IMR-90 (cell line): ENCODE measurements at places on chromosomes 3 and 15. TPM values are rescaled to one million over a fixed set of nuclear protein-coding genes. Genes with fewer than 3 reads are reported as not detected.

Gene KCNMB2
- not detected in 2 replicates for polyA plus RNA-seq

Gene NPAP1
- not detected in 2 replicates for polyA plus RNA-seq

DNA sequence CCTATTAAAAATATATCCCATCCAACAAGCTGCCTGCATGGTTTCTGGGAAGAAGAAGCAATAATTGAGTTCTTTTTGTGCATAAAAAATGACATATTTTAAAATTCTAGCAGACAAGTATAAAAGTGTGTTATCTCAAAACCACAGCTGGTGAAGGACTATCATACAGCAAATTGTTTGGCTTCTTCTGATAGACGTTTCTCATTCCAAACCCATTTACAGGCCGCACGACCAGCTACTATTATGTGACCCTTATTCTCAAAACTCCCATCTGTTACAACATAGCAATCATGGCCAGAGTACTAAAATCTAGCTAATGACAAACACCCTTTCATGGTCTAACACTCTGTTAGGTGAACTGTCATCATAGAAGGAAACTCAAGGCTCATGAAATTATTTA lies 21.7 kb downstream of the ETFA start:
- peaks cover 18% of the 10 kb centered on the region for H3K36me3 ChIP-seq
- no peaks in the 10 kb centered on the region for H3K27me3 ChIP-seq
- no peak for DNase-seq
- no peak overlapping the region for H3K27ac ChIP-seq
- no peak overlapping the region for H3K4me3 ChIP-seq

DNA sequence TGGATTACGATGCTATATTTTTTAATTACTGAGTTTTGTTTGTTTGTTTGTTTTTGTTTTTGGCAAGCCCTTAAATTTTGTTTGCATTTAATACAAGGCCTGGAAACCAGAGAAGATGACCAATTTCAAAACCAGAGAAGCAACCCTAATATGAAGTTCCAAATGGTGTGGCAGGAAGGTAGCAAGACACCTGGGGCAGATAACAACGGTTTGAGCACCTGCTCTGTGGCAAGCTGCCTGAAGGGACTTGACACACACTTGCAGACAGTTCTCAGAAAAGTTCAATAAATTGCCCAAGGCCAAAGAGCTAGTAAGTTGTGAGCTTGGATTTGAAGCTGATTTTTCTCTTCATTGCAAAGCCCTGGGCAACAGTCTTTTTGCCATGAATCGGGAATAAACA lies 151.2 kb upstream of the UBE2E1 start:
- H3K27me3 ChIP-seq: peaks cover 1% of the 10 kb centered on the region; the same call in 1 of the 2 replicates
- no peak for DNase-seq
- H3K4me1 ChIP-seq: peaks cover 9% of the 10 kb centered on the region
- H3K27ac ChIP-seq: no peak overlapping the region
- no peaks in the 10 kb centered on the region for H3K36me3 ChIP-seq
- H3K4me3 ChIP-seq: no peak overlapping the region

DNA sequence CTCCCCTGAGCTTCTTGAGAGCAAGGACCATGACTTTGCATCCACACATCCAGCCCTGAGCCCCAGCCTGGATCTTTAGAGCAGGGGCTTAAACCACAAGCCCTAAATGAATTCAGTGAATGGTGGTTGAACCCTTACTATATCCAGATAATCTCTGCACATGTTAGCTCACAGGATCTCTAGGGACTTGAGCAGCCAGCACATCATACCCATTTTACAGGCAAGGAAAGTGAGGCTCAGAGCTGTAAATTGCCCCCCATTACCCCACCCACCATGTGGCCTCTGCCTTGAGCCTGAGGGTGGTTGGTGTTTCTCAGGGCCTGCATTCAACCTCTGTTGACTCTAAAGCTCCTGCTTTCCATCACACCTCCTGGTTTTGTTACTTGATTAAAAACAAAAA lies 27.6 kb downstream of the EAF1 start:
- no peak for DNase-seq
- H3K27me3 ChIP-seq: no peaks in the 10 kb centered on the region; the same call in 1 of the 2 replicates
- no peaks in the 10 kb centered on the region for H3K4me1 ChIP-seq
- H3K27ac ChIP-seq: no peak overlapping the region
- H3K4me3 ChIP-seq: no peak overlapping the region
- no peaks in the 10 kb centered on the region for H3K36me3 ChIP-seq

DNA sequence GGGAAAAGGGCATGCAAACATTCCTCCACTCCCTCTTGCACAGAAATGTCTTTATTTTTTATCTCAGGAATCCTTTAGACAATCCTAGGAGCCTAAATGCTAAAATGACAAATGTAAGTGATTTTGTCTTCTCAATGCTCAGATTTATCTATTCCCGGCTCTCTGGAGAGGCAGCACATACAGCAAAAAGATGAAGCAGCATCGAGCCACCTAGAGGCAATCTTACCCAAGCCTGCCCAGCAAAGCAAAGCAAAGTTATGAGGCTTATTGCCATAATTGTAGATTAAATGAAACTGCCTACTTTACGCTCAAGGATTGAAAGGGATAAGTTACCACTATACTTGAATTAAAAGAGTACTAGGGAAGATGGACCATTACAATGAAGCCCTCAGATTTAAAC lies 750.4 kb upstream of the NR2F2 start:
- H3K4me1 ChIP-seq: no peaks in the 10 kb centered on the region
- no peaks in the 10 kb centered on the region for H3K27me3 ChIP-seq
- H3K4me3 ChIP-seq: no peak overlapping the region
- DNase-seq: no peak
- no peak overlapping the region for H3K27ac ChIP-seq
- H3K36me3 ChIP-seq: no peaks in the 10 kb centered on the region

GRCh38 chr3:43268636-43269035 lies 17.7 kb upstream of the SNRK start:
- H3K4me3 ChIP-seq: no peak overlapping the region
- no peaks in the 10 kb centered on the region for H3K4me1 ChIP-seq
- no peak for DNase-seq
- peaks cover 17% of the 10 kb centered on the region for H3K27me3 ChIP-seq
- no peak overlapping the region for H3K27ac ChIP-seq
- H3K36me3 ChIP-seq: no peaks in the 10 kb centered on the region

Gene XRN1
- 6.0 and 6.8 TPM in 2 replicates for polyA plus RNA-seq

Gene ADAMTS17
- polyA plus RNA-seq: 0.03 and 0.09 TPM in 2 replicates

GRCh38 chr3:105959851-105960250 lies 91.0 kb upstream of the CBLB start:
- no peak overlapping the region for H3K4me3 ChIP-seq
- H3K36me3 ChIP-seq: no peaks in the 10 kb centered on the region
- no peak for DNase-seq
- no peaks in the 10 kb centered on the region; the same call in 1 of the 2 replicates for H3K4me1 ChIP-seq
- H3K27me3 ChIP-seq: no peaks in the 10 kb centered on the region

DNA sequence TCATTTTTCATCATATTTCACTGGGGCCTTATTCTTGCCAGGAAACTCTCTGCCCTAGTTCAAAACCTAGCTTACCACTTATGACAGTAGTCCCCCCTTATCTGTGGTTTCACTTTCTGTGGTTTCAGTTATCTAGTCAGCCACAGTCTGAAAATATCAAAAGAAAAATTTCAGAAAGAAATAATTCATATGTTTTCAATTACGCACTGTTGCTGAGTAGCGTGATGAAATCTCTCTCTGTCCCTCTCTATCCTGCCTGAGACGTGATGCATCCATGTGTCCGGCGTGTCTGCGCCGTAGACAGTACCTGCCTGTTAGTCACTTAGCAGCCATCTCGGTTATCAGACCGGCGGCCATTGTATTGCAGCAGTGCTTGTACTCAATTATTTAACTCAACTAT lies 369.9 kb upstream of the MCTP2 start:
- no peaks in the 10 kb centered on the region for H3K36me3 ChIP-seq
- no peak for DNase-seq
- H3K4me3 ChIP-seq: no peak overlapping the region
- no peaks in the 10 kb centered on the region for H3K4me1 ChIP-seq

Gene LEKR1
- polyA plus RNA-seq: 0.10 and 0.19 TPM in 2 replicates

DNA sequence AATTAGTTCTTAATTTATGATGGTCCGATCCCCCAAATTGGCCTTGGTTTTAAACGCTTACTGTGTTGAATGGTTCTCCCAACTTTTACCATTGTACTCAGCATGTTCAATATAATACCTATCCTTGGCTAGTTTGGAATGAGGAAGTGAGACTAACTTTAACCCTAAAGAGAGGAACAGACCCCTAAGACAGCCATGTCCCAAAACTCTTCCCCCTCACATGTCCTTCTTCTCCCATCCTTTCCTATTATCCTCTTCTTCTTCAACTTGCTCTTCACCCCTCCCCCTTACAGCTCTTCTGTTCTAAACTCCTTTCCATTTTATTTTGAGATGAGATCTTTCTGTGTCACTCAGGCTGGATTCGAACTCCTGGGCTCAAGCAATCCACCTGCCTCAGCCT lies 116.5 kb downstream of the RBMS3 start:
- no peak overlapping the region for H3K4me3 ChIP-seq
- H3K27me3 ChIP-seq: no peaks in the 10 kb centered on the region
- H3K4me1 ChIP-seq: peaks cover 2% of the 10 kb centered on the region; the same call in 1 of the 2 replicates

DNA sequence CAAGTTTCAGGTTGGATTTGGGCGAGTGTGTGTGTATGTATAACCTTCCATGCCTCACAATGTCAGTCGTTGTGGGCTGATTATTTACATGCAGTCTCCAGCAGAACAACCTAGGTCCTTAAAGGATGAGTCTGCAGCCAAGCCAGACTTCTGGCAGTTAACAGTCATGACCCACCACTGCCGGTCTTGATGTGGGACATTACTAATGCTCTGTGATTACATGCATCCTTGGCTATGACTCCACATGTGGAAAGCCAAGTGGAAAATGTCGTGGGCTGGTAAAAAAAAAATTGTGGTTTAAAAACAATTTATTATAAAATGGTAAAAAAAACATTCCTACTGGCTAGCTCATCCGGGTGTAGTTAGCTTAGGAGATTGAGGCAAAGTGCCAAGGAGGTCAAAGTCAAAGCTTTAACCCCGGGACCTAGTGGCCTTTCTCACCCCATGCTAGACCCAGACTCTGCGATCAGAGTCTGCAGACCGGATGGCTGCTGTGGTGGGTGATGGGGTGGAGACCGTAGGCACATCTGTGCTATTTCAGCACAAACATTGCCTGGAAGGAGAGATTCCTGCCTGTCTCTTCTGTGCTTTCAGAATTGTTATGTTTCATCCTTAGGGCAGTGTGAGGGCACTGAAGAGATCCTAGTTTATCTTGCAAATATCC lies 6.8 kb downstream of the RARRES1 start:
- H3K27me3 ChIP-seq: no peaks in the 10 kb centered on the region
- H3K4me1 ChIP-seq: peaks cover 34% of the 10 kb centered on the region
- peak; percentile 100 for DNase-seq
- H3K27ac ChIP-seq: peak overlapping the region; percentile 92

Gene PRR23E
- not detected in 2 replicates for polyA plus RNA-seq

Gene DLL4
- 3.4 and 3.6 TPM in 2 replicates for polyA plus RNA-seq

Gene SAMMSON
- not detected in 2 replicates for polyA plus RNA-seq

Gene SCN11A
- polyA plus RNA-seq: 0.02 TPM in 1 of 2 replicates, not detected in the other

Gene GOLGA6L4
- 1.1 and 2.1 TPM in 2 replicates for polyA plus RNA-seq

Gene FHIT
- 0.07 TPM in 1 of 2 replicates, not detected in the other for polyA plus RNA-seq

DNA sequence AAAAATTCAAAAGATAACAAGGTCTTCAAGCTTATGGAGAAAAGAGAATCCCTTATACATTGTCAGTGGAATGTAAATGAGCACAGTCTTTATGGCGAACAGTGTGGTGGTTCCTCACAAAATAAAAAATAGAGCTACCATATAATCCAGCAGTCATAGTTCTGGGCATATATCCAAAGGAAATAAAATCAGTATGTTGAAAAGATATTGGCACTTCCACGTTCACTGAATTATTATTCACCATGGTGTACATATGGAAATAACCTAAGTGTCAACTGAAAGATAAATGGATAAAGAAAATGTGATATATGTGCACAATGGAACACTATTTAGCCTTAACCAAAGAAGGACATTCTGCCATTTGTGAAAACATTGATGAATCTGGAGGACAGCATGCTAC lies 1161.2 kb downstream of the ROBO2 start:
- H3K27me3 ChIP-seq: no peaks in the 10 kb centered on the region
- no peak overlapping the region for H3K4me3 ChIP-seq
- no peaks in the 10 kb centered on the region for H3K36me3 ChIP-seq
- no peaks in the 10 kb centered on the region for H3K4me1 ChIP-seq
- H3K27ac ChIP-seq: no peak overlapping the region

Gene ARPP19
- polyA plus RNA-seq: 23.6 and 33.4 TPM in 2 replicates

Gene CD96
- polyA plus RNA-seq: 0.05 and 0.06 TPM in 2 replicates

- H3K27ac ChIP-seq: no peak overlapping the region
- H3K4me3 ChIP-seq: no peak overlapping the region
- peaks cover 15% of the 10 kb centered on the region for H3K4me1 ChIP-seq
- H3K36me3 ChIP-seq: no peaks in the 10 kb centered on the region
- H3K27me3 ChIP-seq: peaks cover 21% of the 10 kb centered on the region
- no peak for DNase-seq
Observed at GRCh38 chr15:68445351-68445750, 13.4 kb upstream of the ITGA11 start.

DNA sequence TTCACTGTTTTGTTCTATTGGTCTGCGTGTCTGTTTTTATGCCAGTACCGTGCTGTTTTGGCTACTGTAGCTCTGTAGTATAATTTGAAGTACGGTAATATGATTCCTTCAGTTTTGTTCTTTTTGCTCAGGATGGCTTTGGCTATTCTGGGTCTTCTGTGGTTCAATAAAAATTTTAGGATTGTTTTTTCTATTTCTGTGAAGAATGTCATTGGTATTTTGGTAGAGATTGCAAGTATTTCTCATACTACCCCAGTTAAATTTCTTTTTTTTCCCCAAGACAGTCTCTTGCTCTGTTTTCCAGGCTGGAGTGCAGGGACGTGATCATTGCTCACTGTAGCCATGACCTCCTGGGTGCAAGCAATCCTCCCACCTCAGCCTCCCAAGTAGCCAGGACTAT lies 53.4 kb downstream of the STARD9 start:
- no peak overlapping the region for H3K27ac ChIP-seq
- H3K4me1 ChIP-seq: no peaks in the 10 kb centered on the region
- no peaks in the 10 kb centered on the region for H3K27me3 ChIP-seq
- H3K4me3 ChIP-seq: no peak overlapping the region

Gene GOLGA6L7
- not detected in 2 replicates for polyA plus RNA-seq

Gene GMPS
- polyA plus RNA-seq: 24.9 and 33.9 TPM in 2 replicates

Gene PLA2G4E
- polyA plus RNA-seq: not detected in 2 replicates

DNA sequence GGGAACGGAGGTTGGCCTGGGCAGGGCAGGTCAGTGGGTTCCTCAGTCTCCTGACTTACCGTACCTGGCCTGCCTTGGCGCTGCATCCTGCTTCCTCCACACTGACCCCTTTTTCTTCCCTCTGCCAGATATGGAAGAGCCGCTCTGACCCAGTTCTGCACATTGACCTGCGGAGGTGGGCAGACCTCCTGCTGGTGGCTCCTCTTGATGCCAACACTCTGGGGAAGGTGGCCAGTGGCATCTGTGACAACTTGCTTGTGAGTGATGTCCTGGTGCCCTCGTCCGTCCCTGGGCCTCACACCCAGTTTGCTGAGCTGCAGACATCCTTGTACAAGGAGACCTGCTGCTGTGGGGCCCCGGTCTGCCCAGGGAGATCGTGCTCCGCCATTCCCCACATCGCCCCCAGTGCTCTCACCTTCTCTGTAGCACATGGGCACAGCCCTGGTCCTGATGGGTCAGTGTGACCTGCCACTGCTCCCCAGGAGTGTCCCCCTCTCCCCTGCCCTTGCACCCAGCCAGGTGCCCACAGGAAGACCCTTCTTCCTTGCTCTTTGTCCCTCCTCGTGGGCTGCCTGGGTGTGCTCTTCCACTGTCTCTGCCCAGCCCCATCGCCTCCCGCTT lies 21.0 kb downstream of the PPCDC start:
- no peaks in the 10 kb centered on the region; the same call in 1 of the 2 replicates for H3K36me3 ChIP-seq
- peak overlapping the region; percentile 74 for H3K27ac ChIP-seq
- DNase-seq: no peak
- H3K4me3 ChIP-seq: no peak overlapping the region
- peaks cover 28% of the 10 kb centered on the region for H3K4me1 ChIP-seq
